ENCODE measurements at places on chromosomes 5 and 9.

DNA sequence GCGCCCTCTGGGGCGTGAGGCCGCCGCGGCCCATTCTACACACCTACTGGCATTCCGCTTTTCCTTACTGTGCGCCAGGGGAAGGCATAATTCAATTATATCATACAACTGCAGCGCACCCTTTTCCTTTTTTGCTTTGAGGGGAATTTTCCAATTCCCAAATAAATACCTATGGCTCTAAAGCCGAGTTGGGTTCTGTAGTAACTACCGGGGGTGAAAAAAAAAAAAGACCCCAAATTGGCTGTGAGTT lies 34.1 kb upstream of the NFIB start:
- DNase-seq: no peak

- DNase-seq: no peak
Observed at GRCh38 chr9:107983762-107984161, 494.2 kb upstream of the KLF4 start.

DNA sequence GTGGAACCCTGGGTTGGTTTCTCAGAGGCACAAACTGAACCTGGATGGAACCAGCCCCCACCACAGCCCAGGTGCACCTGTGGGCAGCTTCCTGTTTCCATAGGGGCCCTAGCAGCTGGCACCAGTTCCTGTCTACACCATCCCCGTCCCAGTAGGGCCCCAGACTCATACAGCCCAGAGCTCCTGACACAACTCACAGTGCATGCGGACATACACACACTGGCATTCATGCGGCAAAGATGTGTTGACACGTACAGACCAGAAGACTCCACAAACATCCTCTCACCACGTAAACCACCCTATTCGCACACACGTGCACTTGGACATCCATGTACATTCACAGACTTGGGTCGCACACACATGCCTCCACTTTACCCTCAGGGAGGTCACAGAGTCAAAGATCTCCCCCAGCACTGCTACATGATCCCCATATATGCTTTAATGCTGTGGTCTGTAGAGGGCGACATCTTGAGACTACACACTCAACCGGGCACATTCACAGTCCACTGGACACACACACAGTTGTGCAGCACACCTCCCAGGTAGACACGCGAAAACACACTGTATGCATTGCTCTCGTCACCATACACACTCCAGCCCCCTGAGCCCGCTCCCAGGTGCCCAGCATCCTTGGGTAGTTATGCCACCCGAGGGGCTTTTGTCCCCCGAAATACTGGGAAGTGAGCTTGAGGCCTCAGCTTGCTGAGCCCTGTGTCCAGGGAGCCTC lies 22.4 kb downstream of the CXXC5 start:
- DNase-seq: no peak

DNA sequence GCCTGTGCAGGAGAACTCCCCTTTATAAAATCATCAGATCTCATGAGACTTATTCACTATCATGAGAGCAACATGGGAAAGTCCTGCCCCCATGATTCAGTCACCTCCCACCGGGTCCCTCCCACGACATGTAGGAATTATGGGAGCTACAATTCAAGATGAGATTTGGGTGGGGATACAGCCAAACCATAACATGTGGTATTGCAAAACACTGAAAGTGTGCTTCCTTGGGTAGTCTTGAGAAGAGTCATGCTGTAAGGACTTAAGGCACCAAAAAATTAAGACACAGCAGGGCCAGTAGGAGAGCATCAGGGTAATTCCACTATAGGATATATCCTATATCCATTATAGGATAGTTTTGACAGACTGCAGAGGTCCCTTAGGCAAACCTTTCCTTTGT lies 29.4 kb upstream of the GDNF start:
- DNase-seq: no peak

DNA sequence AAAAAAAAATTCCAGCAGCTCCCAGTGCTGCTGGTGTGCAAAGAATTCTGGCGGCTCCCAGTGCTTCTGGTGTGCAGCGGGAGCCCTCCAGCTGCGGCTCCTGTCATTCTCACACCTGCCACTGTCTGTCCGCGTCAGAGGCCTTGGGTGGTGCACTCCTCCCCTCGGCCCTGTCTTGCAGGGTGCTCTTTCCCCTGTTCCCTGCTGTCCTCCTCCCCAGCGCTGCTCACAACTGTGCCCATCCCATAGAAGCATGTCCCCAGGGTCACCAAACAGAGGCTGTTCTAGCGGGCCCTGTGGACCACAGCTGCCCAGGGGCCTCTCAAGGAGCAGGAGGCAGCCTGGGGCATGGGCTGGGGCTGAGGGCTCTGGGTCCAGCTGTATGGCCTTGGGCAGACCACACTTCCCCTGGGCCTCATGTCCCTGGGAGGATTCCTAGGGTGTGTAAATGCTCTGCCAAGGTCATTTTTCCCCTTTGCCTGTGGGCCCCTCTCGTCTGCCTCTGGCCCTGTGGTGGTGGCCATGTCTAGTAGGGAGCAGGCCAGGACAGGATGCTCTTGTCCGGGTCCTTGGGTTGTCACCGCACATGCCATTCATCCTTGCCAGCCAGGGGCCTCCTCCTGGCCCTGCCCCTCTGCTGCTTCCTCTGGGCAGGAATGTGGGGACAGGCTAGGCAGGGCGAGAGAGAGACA lies 68.2 kb downstream of the PHF2 start:
- DNase-seq: no peak

GRCh38 chr5:173165177-173166016 lies 21.1 kb downstream of the BNIP1 start:
- DNase-seq: no peak

GRCh38 chr9:70519912-70520724 lies 105.7 kb upstream of the KLF9 start:
- DNase-seq: no peak

- DNase-seq: no peak
Observed at GRCh38 chr5:173318330-173318729, 9.9 kb downstream of the STC2 start.

GRCh38 chr5:15459200-15459599 lies 40.8 kb upstream of the FBXL7 start:
- no peak for DNase-seq

DNA sequence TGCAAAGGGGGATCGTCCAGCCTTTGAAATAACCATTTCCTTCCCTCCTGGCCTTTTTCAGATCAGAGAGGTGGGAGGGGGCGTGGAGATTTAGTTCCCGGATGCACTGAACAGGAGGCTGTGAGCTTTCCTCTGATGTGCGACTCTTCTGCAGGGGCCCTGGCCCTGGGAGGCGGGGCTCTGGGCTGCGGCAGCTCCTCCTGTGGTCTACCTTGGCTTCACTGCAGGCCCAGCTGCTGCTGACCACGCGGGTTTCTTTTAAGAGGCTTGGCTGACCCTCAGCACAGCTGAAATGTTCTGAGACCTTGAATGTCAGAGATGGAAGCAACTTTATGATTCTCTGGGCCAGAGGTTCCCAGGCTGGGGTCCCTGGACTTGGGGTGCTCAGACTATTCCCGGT lies 27.0 kb upstream of the COL15A1 start:
- DNase-seq: no peak

- DNase-seq: no peak
Observed at GRCh38 chr5:114367029-114367428, 5.2 kb downstream of the KCNN2 start.

DNA sequence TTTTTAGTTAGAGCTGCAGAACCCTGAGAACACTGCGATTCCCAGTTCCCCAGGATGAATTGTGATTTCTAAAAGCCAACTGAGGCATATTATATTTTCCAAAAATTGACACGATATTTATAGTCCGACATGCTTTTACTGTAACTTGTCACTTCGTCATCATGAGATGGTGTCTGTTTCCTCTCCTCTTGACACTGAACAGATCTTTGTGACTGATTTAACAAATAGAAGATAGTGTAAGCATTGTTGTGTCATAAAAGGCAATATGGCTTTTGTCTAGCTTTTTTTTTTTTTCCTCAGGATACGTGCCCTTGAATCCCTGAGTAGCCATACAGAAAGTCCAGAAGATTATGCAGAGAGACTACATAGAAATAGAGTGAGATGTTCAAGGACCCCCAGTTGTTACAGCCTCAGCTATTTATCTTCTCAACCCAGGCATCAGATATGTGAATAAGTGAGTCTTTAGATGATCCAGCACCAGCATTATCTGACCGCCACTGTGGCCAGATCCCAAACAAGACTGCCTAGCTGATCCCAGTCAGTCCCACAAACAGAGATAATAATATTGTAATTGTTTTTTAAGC lies 27.8 kb upstream of the CCL21 start:
- no peak for DNase-seq
